ENCODE measurements at places on chromosomes 4 and X.

- no peak for DNase-seq
Measured at GRCh38 chr4:110586131-110586850, 36.6 kb downstream of the PITX2 start.

- DNase-seq, result no peak
Measured at GRCh38 chr4:77078401-77078800, 2.6 kb upstream of the CCNI start.

DNA sequence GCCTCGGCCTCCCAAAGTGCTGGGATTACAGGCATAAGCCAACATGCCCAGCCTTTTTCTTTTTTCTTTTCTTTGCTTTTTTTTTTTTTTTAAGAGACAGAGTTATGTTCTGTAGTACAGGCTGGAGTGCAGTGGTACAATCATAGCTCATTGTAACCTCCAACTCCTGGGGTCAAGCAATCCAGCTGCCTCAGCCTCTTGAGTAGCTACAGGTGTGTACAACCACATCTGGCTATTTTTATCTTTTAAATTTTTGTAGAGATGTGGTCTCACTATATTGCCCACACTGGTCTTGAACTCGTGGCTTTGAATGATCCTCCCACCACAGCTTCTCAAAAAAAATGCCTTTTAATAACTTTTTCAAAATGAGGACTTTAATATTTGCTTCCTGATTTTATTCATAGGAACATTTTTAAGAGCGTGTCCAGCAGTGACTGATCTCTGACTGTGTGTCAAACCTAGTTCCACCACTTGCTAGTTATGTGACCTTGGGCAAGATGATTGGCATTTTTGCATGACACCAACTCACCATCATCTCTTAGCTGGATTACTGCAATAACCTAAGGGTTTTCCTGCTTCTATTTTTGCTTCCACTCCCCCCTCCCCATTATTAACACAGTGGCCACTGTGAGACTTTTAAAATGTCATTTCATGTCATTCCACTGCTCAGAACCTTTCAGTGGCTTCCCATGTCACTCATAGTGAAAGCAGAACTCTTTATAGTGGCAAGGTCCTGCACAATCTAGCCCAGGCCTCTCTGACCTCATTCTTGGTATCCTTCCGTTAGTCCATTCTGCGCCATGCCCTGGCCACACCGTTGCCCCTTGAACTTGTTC is 4.5 kb upstream of the TNIP3 start:
- no peak for DNase-seq

- no peak for DNase-seq
Measured at GRCh38 chrX:152899874-152900719, 2.2 kb downstream of the ZNF185 start.

- DNase-seq, result no peak
Measured at GRCh38 chr4:3340038-3340699, 47.3 kb downstream of the RGS12 start.

GRCh38 chr4:3320361-3321023 is 27.7 kb downstream of the RGS12 start:
- DNase-seq, result no peak

- DNase-seq, result no peak
Measured at GRCh38 chr4:19711871-19712270, 539.8 kb upstream of the SLIT2 start.

DNA sequence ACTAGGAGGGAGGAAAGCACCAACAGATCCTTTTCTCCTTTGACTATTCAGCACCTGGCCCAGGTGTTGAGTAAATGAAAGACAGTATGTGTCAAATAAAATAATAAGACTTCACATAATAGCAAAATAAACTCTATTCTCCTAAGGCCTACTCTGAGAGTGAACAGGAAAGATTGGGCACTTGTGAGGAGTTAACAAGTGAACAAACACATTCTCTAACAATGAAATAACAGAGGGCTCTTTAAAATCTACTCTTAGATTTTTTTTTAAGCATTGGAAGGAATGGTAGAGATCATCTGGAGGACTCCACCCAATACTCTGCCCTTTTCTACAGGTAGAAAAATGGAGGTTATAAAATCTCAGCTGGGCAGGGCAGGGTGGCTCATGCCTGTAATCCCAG is 39.1 kb upstream of the NOCT start:
- no peak for DNase-seq

GRCh38 chr4:168621806-168622589 is 125.1 kb downstream of the PALLD start:
- DNase-seq, result no peak

DNA sequence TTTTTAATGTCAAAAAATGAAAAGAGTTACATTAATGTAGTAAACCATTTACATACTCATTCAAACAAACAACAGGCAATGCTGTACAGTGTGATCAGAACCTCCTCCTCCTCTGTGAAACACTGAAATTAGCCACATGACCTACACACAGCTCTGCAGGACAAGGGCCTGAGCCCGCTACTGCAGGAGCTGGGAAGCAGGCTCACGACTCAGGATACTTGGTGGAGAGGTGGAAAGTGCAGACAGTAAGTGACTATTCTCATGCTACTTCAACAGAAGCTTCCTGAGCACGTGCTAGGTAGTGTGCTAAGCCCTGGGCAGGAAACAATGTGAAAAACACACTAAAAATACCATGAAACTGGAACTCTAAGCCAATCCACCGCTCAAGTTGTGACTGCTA is 56.8 kb downstream of the TAPT1 start:
- DNase-seq, result no peak

- no peak for DNase-seq
Measured at GRCh38 chrX:15546745-15547144, 46.1 kb downstream of the BMX start.

GRCh38 chrX:128653524-128654060 is 601.4 kb upstream of the ACTRT1 start:
- DNase-seq, result no peak

- no peak for DNase-seq
Measured at GRCh38 chr4:148812101-148812500, 369.9 kb upstream of the NR3C2 start.

- DNase-seq, result no peak
Measured at GRCh38 chr4:40840255-40840984, 90.7 kb downstream of the NSUN7 start.

DNA sequence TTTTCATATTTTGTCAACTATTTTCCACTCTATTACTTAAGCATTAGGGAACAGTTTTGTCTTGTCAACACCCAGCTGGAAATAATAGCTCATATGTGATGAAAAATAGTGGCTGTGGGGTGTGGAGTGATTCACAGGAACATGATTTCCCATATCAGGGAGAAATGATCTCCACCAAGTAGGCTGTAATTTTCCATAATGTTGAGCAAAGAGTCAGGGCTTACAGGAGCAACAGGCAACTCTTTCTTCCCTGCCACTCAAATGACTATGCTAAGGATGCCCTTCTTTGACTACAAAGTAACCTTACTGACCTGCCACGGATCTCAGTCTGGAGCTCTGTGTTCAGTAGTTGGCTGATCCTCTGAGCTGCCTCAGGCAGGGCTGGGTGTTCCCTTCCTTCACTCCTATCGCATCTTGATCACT is 90.0 kb upstream of the GATB start:
- no peak for DNase-seq

GRCh38 chr4:138188406-138189084 is 53.6 kb downstream of the SLC7A11 start:
- DNase-seq, result no peak

DNA sequence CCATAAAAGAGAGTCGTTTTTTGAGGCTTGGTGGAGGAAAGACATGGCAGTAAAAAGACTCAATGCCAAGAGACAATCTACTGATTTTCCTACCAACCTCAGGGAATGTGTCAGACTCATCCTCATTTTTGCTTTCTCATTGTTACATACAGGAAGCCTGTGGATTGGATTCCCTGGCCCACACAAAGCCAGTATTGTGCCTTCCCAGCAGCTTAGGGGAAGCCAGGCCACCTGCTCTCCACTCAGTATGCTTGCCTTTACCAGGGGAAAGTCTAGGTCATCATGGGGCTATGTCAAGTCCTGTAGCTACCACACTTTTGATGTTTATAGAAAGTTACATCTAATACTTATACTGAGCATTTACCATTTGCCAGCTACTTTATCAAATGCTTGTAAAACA is 11.0 kb downstream of the BMX start:
- no peak for DNase-seq

GRCh38 chr4:143344774-143345173 is 8.1 kb downstream of the GAB1 start:
- no peak for DNase-seq

- DNase-seq, result no peak
Measured at GRCh38 chr4:128227991-128228571, 59.5 kb downstream of the PGRMC2 start.

- no peak for DNase-seq
Measured at GRCh38 chrX:70033348-70034051, 16.2 kb downstream of the AWAT2 start.

GRCh38 chrX:72308566-72309296 is 3.0 kb upstream of the CITED1 start:
- DNase-seq, result peak; percentile 3

DNA sequence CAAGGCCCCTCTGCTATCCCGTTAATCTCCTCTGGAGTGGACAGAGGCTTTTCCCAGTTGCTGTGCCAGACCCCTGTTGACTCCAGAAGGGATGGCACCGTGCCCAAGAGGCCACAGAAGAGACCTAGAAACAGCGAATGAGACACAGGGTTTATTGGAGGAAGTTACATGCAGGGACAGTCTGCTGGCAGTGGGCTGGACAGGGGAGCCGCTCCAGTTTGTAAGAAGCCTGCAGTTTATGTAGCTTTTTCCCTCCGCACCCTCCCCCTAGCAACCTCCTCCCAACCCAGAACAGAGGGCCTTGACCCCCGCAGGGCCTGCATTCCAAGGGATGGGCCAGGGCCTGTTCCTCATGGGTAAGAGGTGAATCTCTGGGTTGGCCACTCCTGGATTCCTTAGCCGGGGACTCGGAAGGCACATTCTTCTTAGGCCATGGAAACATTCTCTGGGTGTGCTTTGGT is 216.8 kb upstream of the PSAPL1 start:
- DNase-seq, result no peak

GRCh38 chr4:105092768-105093167 is 53.9 kb upstream of the TET2 start:
- DNase-seq, result no peak

DNA sequence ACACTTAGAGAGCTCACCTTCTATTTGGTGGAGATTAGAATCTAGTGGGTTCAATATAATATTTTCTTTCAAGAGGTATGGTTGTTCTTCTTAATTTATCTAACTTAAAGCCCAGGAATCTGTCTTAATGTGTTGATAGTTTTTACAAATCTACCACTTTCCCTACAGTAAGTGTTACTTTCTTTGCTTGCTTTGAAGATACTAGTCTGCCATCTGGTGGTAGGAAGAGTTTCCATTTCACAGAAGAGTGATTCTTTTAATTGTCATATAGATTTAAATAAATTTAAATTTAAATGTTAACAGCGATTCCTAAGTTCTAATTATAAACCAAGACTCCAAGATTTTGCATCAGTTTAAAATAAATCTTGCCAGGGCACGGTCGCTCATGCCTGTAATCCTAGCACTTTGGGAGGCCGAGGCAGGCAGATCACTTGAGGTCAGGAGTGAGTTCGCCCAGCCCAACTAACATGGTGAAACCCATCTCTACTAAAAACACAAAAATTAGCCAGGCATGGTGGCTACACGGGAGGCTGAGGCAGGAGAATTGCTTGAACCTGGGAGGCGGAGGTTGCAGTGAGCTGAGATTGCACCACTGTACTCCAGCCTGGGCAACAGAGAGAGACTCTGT is 43.5 kb downstream of the NUDT9 start:
- DNase-seq, result peak; percentile 29

GRCh38 chrX:39002466-39002865 is 201.2 kb downstream of the MID1IP1 start:
- DNase-seq, result no peak

GRCh38 chrX:41666251-41666650 is 22.5 kb upstream of the GPR34 start:
- DNase-seq, result no peak

DNA sequence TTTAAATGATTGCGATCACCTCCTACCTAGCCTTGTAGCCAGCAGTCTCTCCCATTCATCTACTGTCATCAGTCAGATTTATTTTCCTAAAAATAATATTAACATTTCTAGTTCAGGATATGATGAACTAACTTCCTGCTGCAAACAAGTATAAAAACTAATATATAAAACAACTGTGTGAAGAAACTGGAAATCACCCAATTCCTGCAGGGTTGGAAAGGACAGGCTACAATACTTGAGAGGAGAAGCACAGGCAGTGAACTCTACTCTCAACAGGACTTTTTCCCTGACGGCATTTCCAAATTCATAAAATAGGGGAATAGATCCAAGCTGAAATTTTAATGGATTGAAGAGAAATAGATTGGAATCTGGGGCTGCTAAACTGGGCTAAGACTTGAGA is 14.2 kb upstream of the BBS12 start:
- DNase-seq, result no peak

GRCh38 chrX:49661881-49662280 is 33.9 kb downstream of the PAGE1 start:
- no peak for DNase-seq

DNA sequence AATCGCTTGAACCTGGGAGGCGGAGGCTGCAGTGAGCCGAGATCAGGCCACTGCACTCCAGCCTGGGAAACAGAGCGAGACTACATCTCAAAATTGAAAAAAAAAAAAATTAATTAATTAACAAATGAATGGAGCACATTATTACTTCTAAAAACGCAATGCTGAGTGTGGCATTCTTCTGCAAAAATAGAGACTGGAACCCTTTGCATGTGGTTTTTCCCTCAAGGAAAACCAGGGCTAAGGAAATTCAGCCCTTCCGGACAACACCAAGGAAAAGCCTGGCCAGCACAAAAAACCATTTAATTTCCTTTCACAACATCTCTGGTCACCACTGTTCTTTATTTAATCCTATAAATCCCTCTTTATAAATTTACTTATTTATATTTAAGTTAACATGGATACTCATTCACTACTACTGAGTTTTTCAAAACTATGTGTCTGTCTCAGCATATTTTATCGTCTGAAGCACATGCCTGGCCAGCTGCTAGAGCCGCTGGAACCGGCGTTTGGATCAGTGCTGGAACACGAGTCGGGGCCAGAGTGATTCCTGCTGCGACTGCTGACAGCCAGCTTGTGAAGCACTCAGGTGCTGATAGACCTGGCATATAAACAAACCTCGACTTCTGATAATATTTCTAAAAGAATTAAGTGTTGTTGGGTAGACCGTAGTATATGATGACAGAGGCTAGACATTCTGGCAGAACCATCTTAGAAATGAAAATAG is 84.5 kb upstream of the WWC2 start:
- no peak for DNase-seq

GRCh38 chrX:69145714-69146113 is 19.5 kb downstream of the PJA1 start:
- no peak for DNase-seq

DNA sequence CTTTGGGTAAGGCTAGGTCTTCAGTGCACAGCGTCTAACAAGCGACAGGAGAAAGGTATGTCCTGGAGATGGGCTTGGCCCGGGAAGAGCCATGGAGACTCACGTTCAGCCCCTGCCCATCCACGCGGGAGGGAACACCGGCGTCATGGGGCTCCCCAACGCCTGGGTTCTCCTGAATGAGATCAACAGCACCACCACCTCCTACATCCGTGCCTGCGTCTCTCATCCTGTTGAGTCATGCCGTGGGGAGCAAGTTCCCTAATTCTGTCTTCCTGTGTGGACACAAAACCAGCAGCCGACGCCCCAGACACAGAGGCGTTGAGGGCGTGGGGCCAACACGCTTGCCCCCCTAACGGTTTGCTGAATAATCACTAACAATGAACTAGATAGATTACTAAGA is 20.1 kb upstream of the IL3RA start:
- peak; percentile 71 for DNase-seq
